ENCODE measurements at places on chromosomes 4 and X. TPM values are rescaled to one million over a fixed set of nuclear protein-coding genes. Genes with fewer than 3 reads are reported as not detected.

The FGF5 gene
- total RNA-seq: 0.07 TPM

The TAF7L gene
- total RNA-seq: not detected

- DNase-seq: no peak
Observed at GRCh38 chr4:184361443-184361842, 112.9 kb downstream of the IRF2 start.

The MAOA gene
- total RNA-seq: not detected

GRCh38 chrX:152138388-152138784 is at the start of gene MAGEA10:
MAGEA10 (minus strand) TSS chrX:152138577; CDS start chrX:152135620, 2,957 bp downstream.
- no peak for DNase-seq

The ZFP42 gene
- total RNA-seq: not detected

The TREX2 gene
- total RNA-seq: 2.4 TPM

- no peak for DNase-seq
Observed at GRCh38 chr4:165203541-165204461, 3.6 kb upstream of the KLHL2 start.

GRCh38 chr4:73922766-73923630 is 53.8 kb downstream of the CXCL1 start:
- no peak for DNase-seq

The ZNF330 gene
- total RNA-seq: 56.0 TPM

- DNase-seq: no peak
Observed at GRCh38 chr4:2791518-2792395, 1.1 kb upstream of the SH3BP2 start.

The RPA4 gene
- 1.3 TPM for total RNA-seq
